ENCODE measurements at places on chromosomes 11 and 22.

GRCh38 chr11:113436672-113437252, 38.4 kb downstream of the DRD2 start:
- DNase-seq, result no peak

DNA sequence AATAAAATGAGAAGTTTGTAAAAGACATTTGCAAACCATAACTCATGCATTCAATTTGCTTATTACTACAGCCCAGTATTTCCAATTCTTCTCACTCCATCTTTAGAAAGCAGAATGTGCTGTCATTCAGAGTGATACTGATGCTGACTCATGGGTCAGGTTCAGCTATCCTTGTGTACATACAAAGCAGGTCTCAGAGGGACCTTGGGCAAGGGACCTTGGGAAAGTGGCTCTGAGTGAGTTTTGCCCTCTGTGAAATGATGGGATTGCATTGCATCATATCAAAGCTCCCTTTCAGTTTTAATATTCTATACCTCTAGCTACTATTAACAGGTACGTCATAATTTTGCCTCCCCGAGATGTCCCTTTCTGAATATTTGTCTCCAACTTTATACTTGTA, 848.7 kb downstream of the OPCML start:
- no peak for DNase-seq

- DNase-seq, result no peak
Observed at GRCh38 chr22:45154383-45154782, 9.3 kb upstream of the NUP50 start.

- no peak for DNase-seq
Observed at GRCh38 chr22:27060190-27060589, 402.8 kb downstream of the MIAT start.

- DNase-seq, result peak; percentile 5
Observed at GRCh38 chr11:125593114-125593820, 615 bp downstream of the STT3A start.

GRCh38 chr11:4610258-4610935, 2.4 kb upstream of the TRIM68 start:
- peak; percentile 33 for DNase-seq

- no peak for DNase-seq
Observed at GRCh38 chr11:115558635-115559034, 54.4 kb upstream of the CADM1 start.

- no peak for DNase-seq
Observed at GRCh38 chr11:3959015-3959902, 103.8 kb downstream of the STIM1 start.

DNA sequence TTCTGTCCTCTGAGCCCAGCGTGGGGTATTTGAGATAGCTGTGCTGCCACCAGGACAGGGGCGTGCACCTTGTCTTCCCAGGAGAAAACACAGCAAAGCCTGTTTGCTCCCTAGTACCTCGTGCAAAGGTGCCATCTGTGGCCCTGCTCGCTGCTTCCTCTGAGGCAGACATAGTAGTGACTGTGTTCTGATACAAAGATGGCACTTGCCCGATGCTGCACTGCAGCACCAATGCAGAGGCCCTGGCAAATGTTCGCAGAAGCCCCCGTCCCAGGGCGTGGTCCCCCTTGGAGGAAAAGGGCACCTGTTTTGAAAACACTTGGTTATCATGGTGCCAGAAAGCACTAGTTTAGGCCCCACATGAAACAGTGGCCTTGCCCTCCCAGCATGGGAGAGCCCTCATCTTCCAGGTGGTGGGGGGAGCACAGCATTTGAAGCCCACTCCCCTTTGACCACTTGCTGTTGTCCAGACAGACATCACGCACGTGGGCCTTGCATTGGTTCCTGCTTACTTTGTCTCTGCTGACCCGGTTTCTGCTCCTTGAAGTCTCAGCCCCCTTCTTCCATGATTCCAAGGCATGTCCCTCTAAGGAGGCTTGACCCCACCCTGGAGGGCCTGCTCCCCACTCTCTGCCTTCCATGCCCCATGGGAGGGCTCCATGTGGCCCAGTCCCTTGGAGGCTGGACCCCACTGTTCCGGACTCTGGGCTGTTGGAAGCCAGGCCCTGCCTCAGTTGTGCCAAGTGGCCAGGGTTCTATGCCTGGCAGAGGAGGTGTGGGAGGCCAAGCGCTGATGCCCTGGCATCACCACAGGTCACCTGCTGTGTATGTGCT, 109.4 kb downstream of the KCNQ1OT1 start:
- DNase-seq, result no peak

DNA sequence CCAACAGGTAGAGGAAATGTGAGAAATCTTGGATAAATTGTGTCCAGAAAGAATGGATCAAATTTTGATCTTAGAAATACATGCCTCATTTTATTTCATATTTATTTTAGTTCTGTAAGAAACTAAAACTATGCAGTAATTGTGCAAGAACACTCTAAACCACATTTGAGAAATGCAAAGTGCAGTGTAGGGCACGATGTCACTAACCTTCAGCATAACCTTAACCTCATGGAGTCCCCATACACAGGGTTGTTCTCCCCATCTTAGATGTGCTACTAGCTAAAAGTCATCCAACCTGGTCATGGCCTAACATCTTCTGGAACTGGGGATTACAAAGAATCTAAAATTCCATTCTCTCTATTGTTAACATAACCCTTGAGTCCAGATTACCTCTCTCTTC, 48.4 kb upstream of the ARHGAP42 start:
- no peak for DNase-seq

All from CD4-positive, alpha-beta T cell treated with Interleukin-12 subunit alpha and Interleukin-12 subunit beta, for 1 hour (primary cell).